A172 (cell line): ENCODE measurements at places on chromosomes 3 and 15.

- peak; percentile 100 for DNase-seq
These were observed 120.1 kb upstream of the UBE2E1 start for GRCh38 chr3:23685541-23686258.

- DNase-seq = no peak
These were observed 1.6 kb downstream of the EIF4E3 start for GRCh38 chr3:71723452-71724170.

DNA sequence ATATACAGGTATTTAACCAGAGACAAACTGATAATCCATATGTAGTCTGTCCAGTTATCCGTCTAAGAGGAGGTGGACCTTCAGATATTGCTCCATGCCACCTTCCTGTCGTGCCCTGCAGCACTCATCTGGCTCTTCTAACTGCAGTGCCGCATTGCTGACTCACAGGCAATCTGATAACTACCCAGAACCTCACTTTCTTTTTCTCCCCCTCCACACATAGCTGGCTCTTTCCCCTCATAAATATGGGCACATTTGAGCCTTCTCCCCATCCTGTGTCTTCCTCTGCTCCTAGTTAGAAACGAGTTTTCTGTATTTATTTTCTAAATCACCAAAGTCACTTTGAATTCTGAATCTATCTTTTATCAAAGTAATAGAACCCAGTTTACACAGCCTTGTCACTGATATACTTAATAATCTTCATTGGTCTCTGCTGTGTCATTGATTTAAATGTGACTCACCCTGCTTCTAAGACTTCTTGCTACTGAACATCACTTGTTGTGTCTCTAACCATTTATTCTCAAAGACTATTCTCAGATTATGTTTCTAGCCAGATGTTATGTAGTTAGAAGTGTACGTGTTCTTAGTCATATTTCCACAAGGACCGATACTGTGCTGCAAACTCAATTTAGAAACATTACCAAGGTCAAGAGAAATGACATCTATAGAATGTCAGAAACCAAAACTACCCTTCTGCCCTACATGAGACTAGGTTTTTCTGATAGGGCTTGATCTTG is 17.4 kb upstream of the KCNMB2 start:
- peak; percentile 49 for DNase-seq

- peak; percentile 68 for DNase-seq
These were observed 59.4 kb downstream of the TMEM44 start for GRCh38 chr3:194573680-194574437.

DNA sequence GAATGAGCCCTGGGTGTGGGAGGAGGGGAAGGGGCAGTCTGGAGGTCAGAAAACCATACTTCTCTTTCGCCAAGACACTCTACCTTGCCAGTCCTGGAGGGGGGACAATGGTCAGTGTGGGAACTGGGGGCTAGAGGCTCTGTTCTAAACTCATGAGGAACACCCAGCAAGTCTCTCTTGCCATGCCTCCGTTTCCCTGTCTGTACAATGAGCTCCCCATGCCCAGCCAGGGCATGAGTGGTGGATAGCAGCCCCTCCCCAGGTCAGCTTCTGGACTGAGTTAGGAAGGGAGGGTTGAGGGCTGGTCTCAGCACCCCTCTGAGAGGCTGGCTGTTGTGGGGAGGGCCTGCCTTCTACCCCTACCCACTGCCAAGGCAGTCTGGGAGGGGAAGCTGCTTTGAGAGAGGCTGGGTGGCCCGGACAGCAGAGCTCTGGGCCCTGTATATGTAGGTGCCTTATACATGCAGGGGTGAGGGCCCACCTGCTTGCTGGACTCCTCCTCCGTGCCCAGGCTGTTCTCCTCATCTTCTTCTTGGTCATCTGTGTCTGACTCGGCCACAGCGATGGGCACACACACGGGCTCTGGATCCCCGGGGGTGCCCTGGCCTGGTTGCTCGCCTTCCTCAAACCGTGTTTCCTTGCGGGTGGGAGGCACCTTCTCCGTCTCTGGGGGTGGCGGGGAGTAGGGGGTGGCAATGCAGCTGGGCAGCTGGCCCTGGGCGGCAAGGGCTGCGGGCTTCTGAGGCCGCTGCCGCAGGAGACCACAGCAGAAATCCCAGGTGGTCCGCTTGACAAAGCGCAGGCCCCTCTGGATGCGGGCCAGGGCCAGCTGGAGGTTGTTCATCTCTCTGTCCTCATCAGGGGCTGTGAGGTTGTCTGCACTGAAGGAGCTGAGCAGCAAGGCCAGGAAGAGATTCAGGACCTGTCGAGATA is 68.8 kb downstream of the SCN5A start:
- no peak for DNase-seq

- peak; percentile 55 for DNase-seq
These were observed 26.4 kb upstream of the PDE8A start for GRCh38 chr15:84955089-84955848.
